ENCODE measurements at places on chromosomes 1 and 21. TPM values are rescaled to one million over a fixed set of nuclear protein-coding genes. Genes with fewer than 3 reads are reported as not detected.

GRCh38 chr1:247287460-247287859, 31.6 kb downstream of the VN1R5 start:
- H3K27ac ChIP-seq: no peak overlapping the region
- DNase-seq: no peak
- H3K36me3 ChIP-seq: no peaks in the 10 kb centered on the region
- no peaks in the 10 kb centered on the region for H3K4me1 ChIP-seq

GRCh38 chr1:212359794-212360479, 54.7 kb downstream of the PACC1 start:
- H3K36me3 ChIP-seq: peaks cover 79% of the 10 kb centered on the region
- no peak for DNase-seq
- no peak overlapping the region for H3K4me3 ChIP-seq
- H3K27ac ChIP-seq: no peak overlapping the region

DNA sequence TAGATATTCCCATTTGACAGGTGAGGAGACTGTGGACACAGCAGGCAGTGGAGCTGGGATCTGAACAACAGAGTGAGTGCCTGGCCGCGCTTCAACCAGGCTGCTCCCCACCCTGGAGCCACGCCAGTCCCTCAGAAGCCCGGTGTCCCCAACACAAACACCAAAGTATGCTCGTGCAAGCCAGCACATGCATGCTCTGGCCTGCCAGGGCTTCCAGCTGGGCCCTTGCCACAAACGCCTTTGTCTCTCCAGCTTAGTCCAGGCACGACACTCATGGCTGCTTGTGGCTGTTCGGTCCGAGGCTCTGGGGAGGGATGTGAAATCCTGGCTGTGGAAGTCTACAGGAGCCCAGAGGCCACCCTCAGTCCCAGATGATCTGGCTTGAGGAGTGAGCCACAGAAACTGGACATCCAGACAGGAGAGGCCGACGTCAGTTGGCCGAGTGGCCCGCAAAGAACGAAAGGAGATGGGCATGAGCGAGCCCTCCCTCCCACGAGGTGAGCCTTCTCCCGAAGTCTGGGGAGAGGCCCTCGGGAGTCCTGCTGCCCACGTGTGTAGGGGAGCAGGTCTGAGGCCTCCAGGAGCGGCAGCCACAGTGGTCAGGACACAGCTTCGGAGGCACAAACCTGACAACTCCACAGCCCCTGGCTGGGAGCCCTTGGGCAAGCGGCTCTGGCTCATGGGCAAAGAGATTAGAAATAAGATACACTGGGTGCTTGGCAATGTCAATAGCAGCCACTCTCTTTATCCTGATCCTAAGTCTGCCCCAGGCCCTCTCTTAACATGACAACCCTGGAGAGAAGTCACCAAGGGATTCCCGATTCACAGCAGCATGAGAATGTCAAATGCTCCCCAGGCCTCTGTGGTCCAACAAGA, 117.1 kb upstream of the IFFO2 start:
- H3K27me3 ChIP-seq: no peaks in the 10 kb centered on the region
- DNase-seq: peak; percentile 64
- H3K27ac ChIP-seq: peak overlapping the region; percentile 41
- no peak overlapping the region for H3K4me3 ChIP-seq

GRCh38 chr1:57591842-57592241, 168.0 kb upstream of the DAB1 start:
- H3K27ac ChIP-seq: no peak overlapping the region
- H3K4me1 ChIP-seq: no peaks in the 10 kb centered on the region

- DNase-seq: no peak
- H3K27ac ChIP-seq: no peak overlapping the region
- H3K4me1 ChIP-seq: no peaks in the 10 kb centered on the region
- H3K4me3 ChIP-seq: no peak overlapping the region
- H3K27me3 ChIP-seq: no peaks in the 10 kb centered on the region
Measured at GRCh38 chr1:50620680-50621329, 197.6 kb upstream of the DMRTA2 start.

DNA sequence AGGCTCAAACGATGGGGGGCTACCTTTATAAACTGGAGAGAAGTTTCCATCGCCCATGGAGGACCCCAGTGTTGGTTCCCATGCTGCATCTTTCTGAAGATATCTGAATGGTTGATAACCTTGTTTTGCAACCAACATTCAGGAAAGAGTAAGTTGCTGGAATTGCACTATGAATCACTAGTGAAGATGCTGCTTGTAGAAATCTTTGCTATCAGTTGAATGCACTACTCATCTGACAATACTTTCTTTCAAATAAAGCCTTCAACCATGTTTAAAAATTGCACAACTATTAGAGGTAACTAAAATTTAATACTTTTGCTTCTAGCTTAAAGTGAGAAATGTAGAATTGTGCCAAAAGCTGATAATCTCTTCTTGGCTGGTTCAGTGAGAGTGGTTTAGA, 86.8 kb upstream of the HIVEP3 start:
- H3K27ac ChIP-seq: no peak overlapping the region
- H3K36me3 ChIP-seq: no peaks in the 10 kb centered on the region
- DNase-seq: no peak
- H3K4me1 ChIP-seq: peaks cover 16% of the 10 kb centered on the region

GRCh38 chr1:13652238-13652637, 47.8 kb upstream of the PRDM2 start:
- no peak overlapping the region for H3K4me3 ChIP-seq
- H3K27me3 ChIP-seq: peaks cover 24% of the 10 kb centered on the region
- H3K27ac ChIP-seq: no peak overlapping the region
- no peaks in the 10 kb centered on the region for H3K36me3 ChIP-seq

- H3K4me1 ChIP-seq: peaks cover 12% of the 10 kb centered on the region
- no peak overlapping the region for H3K4me3 ChIP-seq
- peak; percentile 48 for DNase-seq
- H3K36me3 ChIP-seq: no peaks in the 10 kb centered on the region
- H3K27ac ChIP-seq: no peak overlapping the region
- H3K27me3 ChIP-seq: no peaks in the 10 kb centered on the region
Measured at GRCh38 chr1:108057541-108057940, 92.6 kb upstream of the VAV3 start.

DNA sequence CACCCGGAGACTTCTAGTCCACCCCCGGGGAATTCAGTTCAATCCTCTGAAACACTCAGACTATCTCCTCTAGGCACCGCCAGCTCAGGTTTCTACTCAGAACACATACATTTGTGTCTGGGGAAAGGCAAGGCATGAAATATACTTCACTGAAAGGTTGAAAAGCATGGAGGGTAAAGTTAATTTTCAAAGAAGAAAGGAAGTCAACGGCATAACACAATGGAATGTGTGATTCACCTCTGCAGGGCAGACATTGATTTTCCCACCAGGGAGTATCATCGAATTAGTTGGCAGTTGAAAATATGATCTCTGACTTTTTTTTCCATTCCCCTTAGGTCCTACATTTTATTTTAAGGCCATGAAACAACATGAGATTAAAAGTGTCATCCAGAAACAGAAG, 669.4 kb downstream of the SMYD3 start:
- H3K27ac ChIP-seq: no peak overlapping the region
- DNase-seq: no peak
- H3K4me1 ChIP-seq: peaks cover 5% of the 10 kb centered on the region
- no peaks in the 10 kb centered on the region for H3K27me3 ChIP-seq

DNA sequence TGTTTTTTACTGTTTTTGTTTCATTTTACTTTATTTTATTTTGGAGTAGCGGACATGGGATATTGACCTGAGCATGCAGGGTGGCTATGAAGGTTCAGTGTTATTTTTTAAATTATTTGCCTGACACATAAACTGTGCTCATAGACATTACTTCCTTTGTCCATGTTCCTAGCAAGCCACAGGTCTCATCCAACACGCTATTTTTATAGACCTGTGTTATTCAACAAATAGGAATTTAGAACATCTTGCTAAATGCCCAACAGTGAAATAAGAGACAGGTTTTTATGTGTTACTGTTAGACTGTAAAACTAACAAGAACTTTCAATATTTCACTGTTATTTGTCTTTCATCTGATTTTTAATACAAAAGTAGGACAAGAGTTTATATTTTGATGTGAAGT, 756.4 kb downstream of the KCNT2 start:
- H3K4me1 ChIP-seq: no peaks in the 10 kb centered on the region
- H3K4me3 ChIP-seq: no peak overlapping the region
- H3K27me3 ChIP-seq: no peaks in the 10 kb centered on the region
- H3K36me3 ChIP-seq: no peaks in the 10 kb centered on the region

DNA sequence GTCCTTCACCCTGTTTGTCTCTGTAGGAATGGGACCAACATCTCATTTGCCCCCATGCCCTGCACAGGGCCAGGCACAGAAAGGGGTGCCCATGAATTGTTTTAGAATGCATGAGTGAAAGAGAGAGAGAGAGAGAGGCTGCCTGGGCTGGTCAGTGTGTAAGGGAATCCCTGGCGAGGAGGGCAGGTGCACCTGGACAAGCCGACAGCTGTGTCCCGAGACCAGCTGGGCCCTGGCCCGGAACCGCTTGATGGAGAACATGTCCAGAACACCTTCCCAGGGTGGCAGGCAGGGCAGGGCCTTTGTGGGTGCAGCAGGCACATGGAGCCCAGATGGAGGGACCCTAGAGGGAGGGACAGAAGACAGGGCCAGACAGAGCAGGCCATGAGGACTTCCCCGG, 22.7 kb downstream of the SPOCD1 start:
- H3K27ac ChIP-seq: no peak overlapping the region
- H3K4me3 ChIP-seq: no peak overlapping the region
- DNase-seq: no peak
- peaks cover 12% of the 10 kb centered on the region for H3K4me1 ChIP-seq

DNA sequence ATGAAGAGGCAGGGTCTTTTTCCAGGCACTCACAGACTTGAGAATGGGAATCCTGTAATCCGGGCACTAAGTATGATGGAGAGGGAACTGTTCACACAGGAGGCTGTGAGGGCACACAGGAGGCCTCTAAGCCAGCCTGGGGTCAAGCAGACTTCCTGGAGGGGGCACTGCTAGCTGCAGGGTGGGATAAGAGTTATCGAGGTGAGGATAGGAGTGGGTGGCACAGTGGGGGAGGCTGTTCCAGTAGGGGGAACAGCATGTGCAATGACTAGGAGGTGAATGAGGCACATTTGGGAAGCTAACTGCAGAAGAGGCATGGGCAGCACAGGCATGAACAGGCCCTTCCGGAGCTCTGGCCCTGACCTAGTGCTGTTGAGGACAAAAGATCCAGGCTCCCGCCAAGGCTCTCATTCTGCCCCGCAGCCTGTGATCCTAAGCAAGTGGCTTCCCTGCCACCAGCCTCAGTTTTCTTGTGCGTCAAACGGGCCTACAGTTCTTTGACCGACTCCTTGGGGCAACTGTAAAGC, 216.7 kb downstream of the TRABD2B start:
- no peaks in the 10 kb centered on the region for H3K27me3 ChIP-seq
- H3K4me3 ChIP-seq: no peak overlapping the region
- H3K4me1 ChIP-seq: peaks cover 41% of the 10 kb centered on the region
- H3K36me3 ChIP-seq: no peaks in the 10 kb centered on the region

DNA sequence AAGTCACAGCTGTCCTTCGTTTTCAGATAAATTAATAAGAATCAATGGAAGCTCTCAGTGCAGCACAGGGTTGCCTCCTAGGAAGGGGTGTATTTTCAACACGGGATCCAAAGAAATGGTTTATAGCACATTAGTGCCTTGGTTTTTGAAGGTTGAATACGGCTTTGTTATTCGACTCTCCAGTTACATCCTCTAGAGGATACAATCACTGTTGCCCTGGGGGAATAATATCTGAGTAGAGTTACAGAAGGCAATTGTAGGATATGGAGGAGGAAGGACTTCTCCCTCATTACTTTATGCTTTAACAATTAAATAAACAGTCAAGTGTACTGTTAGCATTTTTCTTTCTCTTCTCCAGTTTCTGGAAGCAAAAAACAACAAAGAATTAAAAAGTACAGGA, 14.3 kb upstream of the ZNF326 start:
- no peaks in the 10 kb centered on the region for H3K36me3 ChIP-seq
- H3K27ac ChIP-seq: peak overlapping the region; percentile 39
- H3K4me1 ChIP-seq: peaks cover 11% of the 10 kb centered on the region
- no peak overlapping the region for H3K4me3 ChIP-seq
- H3K27me3 ChIP-seq: no peaks in the 10 kb centered on the region
- DNase-seq: no peak

GRCh38 chr1:95956215-95956614, 722.2 kb downstream of the RWDD3 start:
- H3K36me3 ChIP-seq: no peaks in the 10 kb centered on the region
- no peak overlapping the region for H3K4me3 ChIP-seq
- no peaks in the 10 kb centered on the region for H3K4me1 ChIP-seq
- no peak for DNase-seq
- H3K27me3 ChIP-seq: no peaks in the 10 kb centered on the region
- H3K27ac ChIP-seq: no peak overlapping the region

AHCTF1 gene
- 20.8 TPM for total RNA-seq

LCE6A gene
- not detected for total RNA-seq

C1QB gene
- total RNA-seq: 96.2 TPM

HES3 gene
- total RNA-seq: not detected

SELENBP1 gene
- 66.3 TPM for total RNA-seq

FCRLB gene
- 0.33 TPM for total RNA-seq
